ENCODE measurements at places on chromosomes 4 and X.

DNA sequence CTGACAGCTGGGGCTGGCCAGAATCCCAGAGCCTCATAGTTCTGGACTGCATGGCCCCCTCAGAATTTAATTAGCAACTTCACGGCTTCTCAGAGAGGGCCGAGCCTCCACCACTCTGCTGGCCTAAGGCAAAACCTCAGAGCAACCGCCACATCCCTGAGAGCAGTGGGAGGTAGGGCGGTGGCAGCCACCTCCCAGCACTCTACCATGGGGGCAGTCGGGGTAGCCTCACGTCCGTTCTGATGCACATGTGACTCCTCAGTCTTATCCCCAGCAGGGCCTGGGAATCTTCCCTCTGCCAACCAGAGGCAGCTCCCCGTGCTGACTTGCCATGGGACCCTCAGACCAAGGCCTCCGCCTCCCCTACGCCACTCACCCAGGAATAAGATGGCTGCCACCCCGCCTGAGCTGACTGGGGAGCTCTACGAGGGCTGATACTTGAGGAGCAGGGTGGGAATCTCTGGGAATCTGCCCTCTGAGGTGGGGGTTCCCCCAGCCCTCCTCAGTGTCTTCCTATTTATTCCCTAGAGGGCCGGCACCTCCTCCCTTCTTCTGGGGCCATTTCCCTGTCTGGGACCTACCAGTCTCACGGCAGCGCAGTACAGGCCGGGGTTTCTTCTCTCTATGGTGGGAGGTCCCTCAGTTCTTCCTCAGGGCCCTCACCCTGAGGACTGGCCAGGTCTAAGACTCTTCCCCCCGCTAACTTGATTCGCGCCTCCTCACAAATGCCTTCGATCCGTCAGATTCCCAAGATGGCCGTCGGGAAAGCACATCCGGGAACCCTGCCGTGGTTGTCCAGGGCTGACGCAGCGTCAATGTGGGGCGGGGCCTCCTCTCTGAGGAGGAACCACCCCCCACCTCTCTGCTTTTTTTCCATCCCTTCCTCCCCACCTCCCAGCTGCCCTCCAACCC is at the start of gene MAGEC2:
Gene MAGEC2 (minus strand): TSS at position 769 of the 912 bp plus-strand sequence. CDS start 1,303 bp downstream, outside the sequence.
- no peak for DNase-seq

DNA sequence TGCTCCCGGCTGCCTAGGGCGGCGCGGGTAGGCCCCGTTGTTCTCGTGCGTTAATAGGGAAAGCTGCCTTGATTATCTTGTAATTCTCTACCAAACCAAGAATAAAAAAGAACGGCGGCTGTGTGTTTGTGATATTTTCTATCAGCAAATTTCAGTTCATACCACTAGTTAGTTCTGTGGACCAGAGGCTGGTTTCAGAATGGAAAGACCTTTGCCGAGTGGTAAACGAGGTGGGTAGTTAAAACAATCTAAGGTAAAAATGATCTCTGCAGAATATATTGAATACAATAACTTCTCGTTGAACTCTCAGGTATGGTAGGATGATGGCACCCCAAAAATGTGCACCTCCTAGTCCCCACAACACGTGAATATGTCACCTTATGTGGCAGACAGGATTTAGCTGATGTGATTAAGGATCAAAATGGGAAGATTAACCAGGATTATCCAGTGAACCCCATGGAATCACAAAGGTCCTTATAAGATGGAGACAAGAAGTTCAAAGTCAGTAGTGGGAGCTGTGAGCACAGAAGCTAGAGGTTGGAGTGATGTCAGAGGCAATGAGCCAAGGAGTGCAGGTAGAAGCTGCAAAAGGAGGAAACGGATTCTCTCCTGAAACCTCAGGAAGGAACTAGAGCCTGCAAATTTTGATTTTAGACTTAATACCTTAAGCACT is 574 bp upstream of the CFAP97 start:
- DNase-seq: no peak

DNA sequence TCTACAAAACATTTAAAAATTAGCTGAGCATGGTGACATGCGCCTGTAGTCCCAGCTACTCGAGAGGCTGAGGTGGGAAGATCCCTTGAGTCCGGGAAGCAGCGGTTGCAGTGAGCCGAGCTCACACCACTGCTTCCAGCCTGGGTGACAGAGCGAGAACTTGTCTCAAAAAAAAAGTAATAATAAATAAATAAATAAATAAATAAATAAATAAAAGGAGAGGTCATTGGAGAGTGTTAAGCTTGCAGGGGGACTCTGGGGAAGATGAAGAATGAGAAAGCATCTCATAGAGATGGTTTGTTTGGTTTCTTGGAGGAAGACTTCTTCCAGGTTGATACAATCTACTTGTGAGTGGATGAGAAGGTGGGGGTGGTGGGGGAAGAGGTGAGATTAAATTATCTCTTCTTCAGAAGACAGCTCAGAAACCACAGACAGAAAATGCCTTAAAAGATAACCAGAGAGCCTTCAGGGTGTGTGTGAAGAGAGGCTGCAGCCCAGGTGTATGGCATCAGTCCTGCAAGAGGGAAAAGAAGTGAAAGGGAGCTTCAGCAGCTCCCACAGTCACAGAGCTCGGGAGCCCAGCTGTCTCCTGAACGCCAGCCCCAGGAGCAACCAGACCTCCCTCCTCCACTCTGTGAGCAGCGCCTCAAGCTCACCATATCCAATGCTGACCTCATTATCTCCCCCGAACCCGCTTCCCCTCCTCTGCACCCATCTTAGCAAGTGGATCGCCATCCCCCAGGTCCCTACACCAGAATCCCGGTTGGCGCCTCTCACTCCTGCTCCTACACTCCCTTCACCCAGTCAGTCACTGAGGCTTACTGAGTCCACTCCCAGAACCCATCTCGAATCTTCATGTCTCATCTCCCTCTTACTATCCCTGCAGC is 48.2 kb downstream of the RBM47 start:
- DNase-seq: no peak

DNA sequence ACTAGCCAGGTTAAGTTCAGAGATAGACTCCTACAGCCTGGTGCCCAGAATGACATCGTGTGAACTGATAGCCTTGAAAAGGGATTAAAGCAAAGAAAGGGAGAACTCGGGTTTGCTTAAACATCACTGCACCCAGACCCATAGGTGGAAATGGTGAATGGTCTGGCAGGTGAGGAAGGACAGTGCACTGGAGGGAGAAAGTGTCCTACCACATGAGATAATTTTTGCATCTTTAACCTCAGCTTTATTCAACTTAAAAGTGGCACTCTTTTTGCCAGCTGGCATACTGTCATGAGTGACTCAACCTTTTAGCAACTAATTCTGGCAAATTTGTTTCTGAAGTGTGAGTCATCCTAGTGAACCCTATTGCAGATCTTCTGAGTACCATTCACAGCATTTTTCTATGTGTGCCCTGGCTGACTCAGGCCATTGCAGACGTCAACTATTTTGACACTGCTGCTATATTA is 53.0 kb upstream of the DAPP1 start:
- DNase-seq: peak; percentile 78

DNA sequence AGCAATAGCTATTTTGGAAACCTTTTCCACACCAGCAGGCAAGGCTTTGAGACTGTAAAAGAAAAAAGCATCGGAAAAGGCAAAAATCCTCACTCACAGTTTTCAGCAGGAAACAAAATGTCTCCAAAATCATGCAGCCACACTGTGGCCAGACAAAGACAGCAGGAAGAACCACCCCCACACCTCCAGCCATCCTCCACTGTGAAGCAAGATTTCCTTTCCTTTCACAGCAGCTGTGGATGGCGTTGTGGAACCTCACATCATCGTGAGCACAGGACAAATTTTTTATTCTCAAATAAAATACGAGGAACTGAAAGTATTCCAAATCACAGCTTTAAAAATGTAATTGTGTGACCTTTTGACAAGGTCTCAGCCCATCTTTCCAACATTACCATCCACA is 351.7 kb upstream of the NOCT start:
- no peak for DNase-seq

GRCh38 chrX:130772105-130772775 is 130.8 kb downstream of the ENOX2 start:
- DNase-seq: peak; percentile 20

Measured in amniotic stem cell (primary cell).